Neural crest cell (in vitro differentiated cells): ENCODE measurements at places on chromosomes 7 and 10. TPM values are rescaled to one million over a fixed set of nuclear protein-coding genes. Genes with fewer than 3 reads are reported as not detected.

The PCGF5 gene
- 10.2 and 11.2 TPM in 2 replicates for total RNA-seq

The DPP6 gene
- total RNA-seq, result 1.6 and 2.2 TPM in 2 replicates

DNA sequence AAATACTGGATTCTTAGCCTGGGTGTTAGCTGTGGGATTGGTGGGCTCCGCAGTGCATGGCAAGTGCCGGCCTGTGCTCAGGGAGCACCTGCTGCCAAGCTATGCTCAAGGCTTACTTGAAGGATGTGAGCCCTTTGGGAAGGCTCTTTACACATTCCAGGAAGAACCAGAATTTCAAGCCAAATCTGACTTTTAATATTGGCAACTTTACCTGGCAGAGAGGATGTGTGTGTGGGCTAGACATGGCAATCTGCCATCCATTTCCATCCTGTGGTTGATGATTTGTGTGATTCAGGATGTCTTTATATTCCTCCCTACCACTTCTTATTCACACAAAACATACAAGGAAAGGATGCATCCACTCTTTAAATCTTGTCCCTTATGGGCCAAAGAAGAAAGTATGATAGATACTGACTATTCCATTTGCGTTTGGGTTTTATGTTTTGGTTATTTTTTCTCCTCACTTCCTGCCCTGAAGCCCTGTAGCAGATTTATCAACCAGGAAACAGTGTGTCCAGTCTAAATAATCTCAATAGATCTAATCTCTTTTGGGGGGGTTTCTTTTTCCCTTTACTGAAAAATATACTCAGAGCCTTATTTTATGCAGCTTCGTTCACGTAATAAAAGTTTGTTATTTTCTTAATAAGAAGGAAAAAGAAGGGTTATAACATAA is 247.1 kb downstream of the COBL start:
- H3K27me3 ChIP-seq, result no peaks in the 10 kb centered on the region
- no peak overlapping the region for H3K4me3 ChIP-seq
- peaks cover 24% of the 10 kb centered on the region for H3K4me1 ChIP-seq

GRCh38 chr10:50387007-50387731 is 135.9 kb upstream of the ASAH2 start:
- H3K4me3 ChIP-seq, result no peak overlapping the region
- H3K4me1 ChIP-seq, result peaks cover 8% of the 10 kb centered on the region
- H3K27me3 ChIP-seq, result no peaks in the 10 kb centered on the region
- no peaks in the 10 kb centered on the region for H3K36me3 ChIP-seq
- DNase-seq, result no peak
